ENCODE measurements at places on chromosomes 2 and 18.
A peak's percentile ranks its signal among the peaks of the same experiment; 100 is the strongest.

- no peak for DNase-seq
Observed at GRCh38 chr2:177245010-177245422, 19.5 kb downstream of the NFE2L2 start.

GRCh38 chr2:157901325-157901724 lies 25.2 kb upstream of the ACVR1 start:
- DNase-seq: no peak

GRCh38 chr18:68314403-68314802 lies 400.5 kb downstream of the TMX3 start:
- DNase-seq: no peak

DNA sequence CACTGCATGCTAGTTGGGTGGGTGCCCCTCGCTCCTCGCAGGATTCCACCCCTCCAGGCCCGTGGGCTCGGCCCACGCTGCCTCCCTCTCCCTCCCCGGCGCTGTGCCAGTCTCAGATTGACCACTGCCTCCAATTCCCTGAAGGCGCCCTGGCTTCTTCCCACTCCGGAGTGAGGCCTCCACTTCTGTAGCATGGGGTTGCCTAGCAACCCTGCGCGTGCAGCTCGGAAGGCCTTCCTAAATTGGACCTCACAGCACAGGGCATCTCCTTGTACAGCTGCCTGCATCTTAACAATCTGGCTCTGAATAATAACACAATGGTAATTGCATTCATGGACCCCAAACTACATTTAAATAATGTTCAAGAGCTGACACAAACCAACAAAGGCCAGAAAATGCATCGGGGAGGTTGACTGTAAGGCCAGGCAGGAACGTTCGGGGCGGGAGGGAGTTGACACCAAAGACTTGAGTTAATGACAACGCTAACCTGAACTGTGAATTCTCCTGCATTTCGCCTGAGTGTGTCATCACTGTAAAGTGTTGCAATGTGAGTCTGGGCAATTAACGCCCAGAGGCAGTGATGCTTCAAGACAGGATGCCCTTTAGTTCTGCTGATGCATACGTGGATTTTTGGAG lies 222.9 kb downstream of the ZBTB7C start:
- DNase-seq: no peak

GRCh38 chr2:161111531-161111930 lies 48.7 kb upstream of the TANK start:
- no peak for DNase-seq

DNA sequence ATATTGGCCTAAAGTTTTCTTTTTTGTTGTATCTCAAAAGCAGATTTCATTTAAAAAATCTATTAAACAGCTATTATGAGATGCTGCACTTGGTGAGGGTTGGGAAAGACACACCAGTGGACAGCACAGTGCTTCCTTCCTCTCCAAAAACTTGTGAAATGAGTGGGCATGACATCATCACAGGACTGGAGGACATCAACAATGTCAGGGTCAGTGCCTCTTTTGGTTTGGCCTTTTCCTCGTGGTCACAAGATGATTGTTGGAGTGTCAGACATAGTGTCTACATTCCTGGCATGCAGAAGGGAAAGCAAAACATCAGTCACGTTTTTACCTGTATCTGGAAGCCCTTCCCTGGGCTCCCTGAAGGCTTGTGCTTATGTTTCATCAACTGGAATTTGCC lies 49.6 kb downstream of the IL1R2 start:
- no peak for DNase-seq

DNA sequence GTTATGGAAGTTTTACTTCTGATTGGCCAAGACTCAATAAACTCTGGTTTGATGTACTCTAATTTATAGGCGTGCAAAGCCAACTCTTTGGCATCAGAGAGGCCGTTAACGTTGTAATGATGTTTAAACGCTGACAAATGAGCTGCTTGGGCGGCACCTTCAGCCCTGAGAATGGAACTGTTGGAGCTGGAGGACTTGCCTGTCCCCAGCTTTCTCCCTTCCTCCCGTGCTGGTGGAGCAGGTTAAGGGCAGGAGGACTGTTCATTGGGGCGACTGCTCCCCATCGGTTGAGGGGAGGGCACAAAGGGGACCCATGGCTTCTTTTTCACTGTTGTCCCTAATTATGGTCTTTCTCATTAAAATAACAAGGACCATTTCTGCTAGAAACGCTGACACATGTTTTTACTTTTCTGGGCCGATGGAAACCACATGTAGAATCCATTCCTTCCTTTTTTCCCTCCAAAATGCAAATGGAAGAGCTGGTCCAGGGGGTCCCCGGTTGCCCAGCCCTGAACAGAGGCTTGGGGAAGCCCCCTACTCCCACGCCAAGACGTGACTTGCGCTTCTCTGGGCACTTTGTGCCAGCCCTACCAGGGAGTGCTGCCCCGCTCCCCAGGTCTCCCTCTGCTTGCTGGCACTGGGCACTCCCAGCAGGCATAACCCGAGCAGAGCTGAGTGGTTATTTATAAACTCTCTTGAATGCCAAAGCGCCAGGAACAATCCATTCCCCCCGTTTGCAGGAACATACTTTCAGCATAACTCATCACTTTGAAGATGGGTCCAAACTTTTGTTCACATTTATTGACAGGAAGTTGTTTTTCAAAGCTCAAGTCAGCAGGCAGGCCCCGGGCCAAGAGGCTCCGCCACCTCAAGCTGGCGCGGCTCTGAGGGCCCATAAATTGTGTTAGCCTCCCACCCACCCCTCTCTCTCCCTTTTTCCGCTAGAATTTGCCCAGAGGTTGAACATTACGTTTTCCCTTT lies 170.1 kb downstream of the ASB1 start:
- DNase-seq: peak; percentile 84

GRCh38 chr2:19833978-19834377 lies 67.8 kb downstream of the TTC32 start:
- DNase-seq: no peak

DNA sequence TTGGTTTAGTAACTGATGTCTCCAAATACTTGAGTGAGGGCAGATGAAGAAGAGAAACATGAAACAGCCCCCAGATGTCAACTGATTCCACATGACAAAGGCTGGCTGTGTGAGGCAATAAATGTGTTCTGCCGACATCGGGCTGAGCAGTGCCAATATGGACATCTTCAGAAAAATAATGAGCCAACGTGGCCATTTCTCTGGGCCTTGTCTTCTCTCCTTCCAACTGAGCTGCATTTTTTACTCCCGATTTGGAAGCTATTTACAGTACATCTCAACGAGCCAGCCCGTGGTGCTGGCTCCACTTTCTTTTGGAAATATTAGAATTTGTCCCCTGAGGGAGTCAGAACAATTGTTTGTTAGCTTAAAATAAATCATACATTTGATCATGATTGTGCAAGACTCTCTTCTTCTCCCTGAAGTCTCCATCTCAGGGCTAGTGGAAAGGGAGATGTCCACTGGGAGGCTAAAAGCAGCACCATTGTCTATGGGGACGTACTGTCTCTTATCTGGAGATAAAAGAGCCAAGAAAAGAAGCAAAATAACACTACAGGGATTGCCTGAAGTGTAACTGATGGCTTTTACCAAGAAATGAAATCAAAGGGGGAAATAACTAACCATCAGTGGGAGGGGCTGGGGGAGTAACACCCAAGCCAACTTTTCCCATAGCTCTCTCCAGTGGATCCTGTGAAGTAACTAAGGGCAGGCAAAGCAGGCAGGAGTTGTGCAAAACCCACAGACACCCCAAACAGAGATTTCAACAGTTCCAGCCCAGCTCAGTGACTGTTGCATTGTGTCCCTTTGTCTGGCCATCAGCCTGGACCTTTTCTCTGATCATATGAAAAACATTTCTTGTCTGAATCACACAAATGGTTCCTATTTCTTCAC lies 114.8 kb downstream of the RDH14 start:
- no peak for DNase-seq

DNA sequence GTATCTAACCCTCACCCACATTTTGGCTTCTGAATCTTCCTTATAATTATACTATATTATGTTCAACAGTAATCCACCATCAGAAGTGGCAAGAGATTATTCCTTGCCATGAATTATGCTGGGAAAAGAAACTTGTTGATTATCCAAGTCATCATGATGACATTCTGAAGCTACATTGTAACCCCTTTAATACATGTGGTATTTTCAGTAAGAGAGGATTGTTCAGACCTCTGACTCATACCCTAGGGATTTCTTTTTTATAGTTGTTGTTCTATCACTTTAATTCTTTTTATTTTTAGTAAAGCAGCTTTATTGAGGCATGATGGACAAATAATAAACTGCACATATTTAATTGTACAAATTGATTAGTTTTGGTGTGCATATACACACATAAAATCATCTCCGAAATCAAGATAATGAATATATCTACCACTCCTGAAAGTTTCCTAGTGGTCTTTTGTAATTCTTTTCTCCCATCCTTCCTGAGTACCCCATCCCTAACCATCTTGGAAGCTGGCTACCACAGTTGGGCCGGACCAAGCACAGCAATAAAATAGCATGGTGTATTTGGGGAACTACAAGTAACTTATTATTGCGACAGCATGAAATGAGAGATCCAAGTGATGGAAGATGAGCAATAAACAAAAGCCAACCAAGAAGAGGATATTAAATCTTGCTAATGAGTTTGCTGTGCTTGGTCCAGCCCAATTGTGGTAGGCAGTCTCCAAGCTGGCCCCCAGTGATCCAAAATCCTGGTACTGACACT lies 159.9 kb downstream of the BARD1 start:
- no peak for DNase-seq

GRCh38 chr18:9321736-9322135 lies 12.8 kb upstream of the TWSG1 start:
- DNase-seq: no peak

GRCh38 chr2:69952336-69953115 lies 8.9 kb downstream of the ASPRV1 start:
- DNase-seq: no peak

DNA sequence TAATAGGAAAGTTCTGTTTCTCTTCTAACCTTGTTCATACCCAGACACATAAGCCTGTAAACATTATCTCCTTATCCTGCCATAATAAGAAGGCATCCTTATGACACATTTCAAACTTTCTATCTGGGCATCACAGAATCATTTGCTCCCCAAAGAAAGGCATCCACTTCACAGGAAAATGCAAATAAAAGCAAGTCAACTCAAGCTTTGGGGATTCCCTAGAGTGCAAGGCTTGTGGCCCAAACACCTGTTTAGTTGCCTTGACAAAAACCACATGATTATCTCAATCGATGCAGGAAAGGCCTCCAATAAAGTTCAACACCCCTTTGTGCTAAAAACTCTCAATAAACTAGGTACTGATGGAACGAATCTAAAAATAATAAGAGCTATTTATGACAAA lies 195.7 kb upstream of the GALNT5 start:
- no peak for DNase-seq

DNA sequence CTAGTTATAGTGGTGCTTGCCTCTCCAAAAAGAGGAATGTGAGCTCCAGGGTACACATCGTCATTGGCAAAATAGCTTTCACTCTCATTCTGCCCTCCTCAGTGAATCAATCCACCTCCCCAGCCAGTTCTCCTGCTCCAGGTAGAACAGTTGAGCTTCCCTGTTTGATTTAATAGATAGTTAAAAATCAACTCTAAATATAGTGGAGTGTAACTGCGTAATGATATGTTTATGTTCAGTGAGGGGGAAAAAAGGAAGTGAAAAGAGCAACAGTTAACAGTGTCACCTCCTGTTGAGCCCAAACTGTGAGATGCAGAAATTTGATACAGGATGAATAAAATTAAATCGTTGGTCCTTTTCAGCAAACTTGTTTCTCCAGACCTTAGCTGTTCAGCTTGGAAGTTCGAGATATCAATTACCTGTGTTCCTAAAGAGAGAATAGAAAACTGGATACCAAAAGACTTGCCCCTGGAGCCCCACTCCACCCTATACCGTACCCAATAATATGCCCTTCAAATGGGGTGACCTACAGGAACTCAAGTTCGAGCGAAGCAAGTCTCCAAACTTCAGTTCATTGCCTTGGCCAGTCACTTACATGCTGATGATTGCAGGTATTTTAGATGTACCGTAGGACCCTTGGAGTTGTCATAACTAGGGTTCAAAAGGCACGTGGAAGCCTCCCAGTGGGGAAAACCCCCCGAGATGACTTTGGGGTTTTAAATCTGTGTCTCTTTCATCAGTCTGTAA lies 708.4 kb downstream of the RNF144A start:
- no peak for DNase-seq

All from heart left ventricle (tissue), 16 donors.